ENCODE measurements at places on chromosomes 1 and 21.

DNA sequence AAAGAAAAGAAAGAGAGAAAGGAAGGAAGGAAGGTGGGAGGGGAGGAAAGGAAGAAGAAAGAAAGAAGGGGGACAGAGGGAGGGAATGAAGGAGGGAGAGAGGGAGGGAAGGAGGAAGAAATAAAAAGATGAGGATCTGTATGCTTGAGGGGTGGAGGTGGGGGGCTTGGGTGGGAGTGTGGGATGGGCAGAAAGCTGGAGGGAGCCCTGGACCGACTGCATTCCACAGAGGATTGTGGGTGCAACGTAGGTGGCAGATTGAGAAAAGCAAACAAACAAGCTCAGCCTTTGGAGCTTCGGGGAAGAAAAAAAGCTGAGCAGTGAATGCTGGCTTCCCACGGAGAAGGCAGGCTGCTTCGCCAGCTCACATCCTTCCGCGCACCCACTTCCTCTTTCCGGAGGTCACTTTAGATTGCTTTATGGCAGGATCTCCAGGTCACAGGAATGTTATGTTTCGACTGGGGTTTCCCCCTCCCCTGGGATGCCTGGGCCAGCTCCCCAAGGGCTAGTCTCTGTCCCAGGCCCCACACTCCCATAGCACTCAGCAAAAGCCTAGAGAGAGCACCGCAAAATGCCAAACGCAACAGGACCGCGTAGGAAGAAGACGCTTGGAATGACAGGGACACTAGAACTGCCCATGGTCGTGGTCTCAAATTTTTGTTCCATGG is 20.7 kb upstream of the LGALS8 start:
- peak; percentile 63 for ATAC-seq

GRCh38 chr1:66302815-66303214 is 231.1 kb upstream of the SGIP1 start:
- peak; percentile 17 for ATAC-seq

GRCh38 chr1:149986486-149987296 is 23.8 kb downstream of the OTUD7B start:
- ATAC-seq: no peak

DNA sequence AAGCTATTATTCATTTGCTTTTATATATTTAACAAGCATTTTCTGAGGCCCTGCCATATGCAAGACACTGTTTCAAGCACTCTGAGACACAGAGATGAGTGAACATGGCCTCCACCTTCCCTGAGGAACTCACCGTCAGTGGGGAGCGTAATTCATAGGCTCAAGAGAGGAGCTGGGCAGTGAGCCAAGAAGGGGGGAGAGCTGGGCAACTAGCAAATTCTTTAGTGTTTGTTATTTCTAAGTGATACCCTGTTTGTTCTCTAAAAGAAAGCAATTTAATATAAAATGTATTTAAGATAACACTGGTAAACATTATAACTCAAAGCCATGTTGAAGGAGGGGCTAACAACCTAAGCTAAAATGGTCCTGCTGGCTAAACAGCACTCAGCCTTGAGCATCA is 119.2 kb upstream of the NGF start:
- ATAC-seq: no peak

GRCh38 chr21:45374826-45375455 is 30.0 kb upstream of the COL18A1 start:
- no peak for ATAC-seq

GRCh38 chr1:113872219-113872935 is 865 bp upstream of the PTPN22 start:
- peak; percentile 20 for ATAC-seq

GRCh38 chr1:76657623-76658022 is 209.7 kb upstream of the ST6GALNAC5 start:
- ATAC-seq: no peak

DNA sequence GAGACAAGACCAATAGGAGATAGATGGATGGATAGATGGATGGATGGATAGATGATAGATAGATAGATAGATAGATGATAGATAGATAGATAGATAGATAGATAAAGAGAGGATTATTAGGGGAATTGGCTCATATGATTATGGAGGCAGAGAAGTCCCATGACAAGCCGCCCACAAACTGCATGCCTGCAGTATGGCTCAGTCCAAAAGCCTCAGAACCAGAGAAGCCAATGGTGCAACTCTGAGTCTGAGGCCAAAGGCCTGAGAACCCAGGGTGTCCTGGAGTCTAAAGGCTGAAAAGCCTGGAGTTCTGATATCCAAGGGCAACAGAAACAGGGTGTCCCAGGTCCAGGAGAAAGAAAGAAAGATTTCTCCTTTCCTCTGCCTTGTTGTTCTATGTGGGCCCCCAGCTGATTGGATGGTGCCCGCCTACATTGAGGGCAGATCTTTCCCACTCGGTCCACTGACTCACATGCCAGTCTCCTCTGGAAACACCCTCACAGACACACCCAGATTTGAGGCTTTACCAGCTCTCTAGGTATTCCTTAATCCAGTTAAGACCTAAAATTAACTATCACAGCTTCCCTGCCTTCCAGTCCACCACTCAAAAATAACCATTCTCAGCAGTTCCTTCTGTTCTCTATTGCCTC is 39.6 kb upstream of the IRF2BP2 start:
- no peak for ATAC-seq

DNA sequence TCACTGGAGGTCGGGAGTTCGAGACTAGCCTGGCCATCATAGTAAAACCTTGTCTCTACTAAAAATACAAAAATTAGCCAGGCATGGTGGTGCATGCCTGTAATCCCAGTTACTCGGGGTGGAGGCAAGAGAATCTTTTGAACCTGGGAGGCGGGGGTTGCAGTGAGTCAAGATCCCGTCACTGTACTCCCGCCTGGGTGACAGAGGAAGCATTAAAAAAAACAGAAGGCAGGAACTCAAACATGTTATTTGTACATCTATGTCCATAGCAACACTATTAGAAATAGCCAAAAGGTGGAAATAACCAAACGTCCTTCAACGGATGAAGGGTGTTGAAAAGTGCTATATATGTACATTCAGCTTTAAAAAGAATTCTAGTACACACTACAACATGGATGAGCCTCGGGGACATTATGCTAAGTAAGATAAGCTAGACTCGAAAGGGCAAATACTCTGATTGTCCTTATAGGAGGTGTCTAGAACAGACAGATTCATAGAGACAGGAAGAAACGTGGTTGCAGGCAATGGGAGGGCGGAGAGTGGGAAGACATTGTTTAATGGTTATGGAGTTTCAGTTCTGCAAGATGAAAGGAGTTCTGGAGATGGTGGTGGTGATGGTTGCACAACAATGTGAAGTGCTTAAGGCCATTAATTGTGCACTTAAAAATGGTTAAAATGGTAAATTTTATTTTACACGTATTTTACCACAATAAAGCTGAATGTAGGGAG is 19.2 kb downstream of the NLRP3 start:
- no peak for ATAC-seq

- no peak for ATAC-seq
These were observed 45.0 kb upstream of the KIRREL1 start for GRCh38 chr1:157948312-157949073.

DNA sequence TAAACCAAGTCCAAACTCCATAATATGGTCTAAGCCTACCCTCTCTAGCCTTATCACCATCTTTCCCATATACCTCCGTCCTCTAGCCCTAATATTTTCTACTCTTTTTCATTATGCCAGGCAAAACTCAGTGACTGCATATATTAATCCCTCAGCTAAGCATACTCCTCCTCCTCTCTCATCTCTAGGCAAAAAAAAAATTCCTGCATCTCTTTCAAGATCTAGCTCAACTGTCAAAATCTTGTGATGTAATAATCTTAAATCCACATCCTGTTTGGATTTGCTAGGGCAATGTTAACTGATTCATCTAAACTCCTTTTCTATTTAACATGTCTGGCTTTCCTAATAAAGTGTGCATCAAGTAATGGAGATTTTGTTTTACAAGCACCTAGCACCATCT is 20.4 kb downstream of the PRPF38A start:
- no peak for ATAC-seq

GRCh38 chr1:221810406-221810805 is 68.5 kb upstream of the DUSP10 start:
- ATAC-seq: peak; percentile 54

- ATAC-seq: no peak
These were observed 87.1 kb upstream of the ZNF281 start for GRCh38 chr1:200496937-200497336.

DNA sequence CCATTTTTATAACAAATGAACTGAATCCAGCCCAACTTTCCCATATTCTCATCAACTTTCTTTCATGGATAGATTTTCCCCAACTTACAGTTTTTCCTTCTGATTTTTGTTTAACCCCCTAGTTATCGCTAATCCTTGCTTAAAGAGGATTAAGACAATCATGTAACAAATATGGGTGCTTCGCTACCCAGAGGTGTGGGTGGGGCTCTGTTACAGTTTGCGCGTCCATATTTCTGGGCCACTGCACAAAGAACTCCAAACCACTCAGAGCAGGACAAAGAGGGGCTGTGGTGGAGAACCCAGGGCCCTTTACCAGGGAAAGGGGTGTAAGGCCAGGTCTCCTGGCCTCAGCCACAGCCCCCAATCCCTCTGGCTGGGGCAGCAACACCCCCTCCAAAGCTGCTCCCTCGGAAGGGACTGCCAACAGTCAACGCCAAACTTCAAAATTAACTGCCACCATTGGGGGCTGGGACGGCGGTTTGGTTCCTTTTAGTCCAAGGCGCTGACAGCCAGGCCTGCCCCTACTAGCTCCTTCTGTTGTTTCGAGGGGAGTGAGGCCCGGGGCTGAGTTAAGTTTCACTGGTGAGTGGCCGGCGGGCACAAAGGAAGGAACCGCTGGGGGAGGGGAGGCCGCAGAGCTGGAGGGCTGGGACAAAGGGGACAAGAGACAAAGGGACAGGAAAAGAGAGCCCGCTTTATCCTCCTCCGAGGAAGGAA is 27.9 kb downstream of the SSBP3 start:
- no peak for ATAC-seq

GRCh38 chr1:42593486-42594100 is 64.6 kb upstream of the PPIH start:
- ATAC-seq: no peak

DNA sequence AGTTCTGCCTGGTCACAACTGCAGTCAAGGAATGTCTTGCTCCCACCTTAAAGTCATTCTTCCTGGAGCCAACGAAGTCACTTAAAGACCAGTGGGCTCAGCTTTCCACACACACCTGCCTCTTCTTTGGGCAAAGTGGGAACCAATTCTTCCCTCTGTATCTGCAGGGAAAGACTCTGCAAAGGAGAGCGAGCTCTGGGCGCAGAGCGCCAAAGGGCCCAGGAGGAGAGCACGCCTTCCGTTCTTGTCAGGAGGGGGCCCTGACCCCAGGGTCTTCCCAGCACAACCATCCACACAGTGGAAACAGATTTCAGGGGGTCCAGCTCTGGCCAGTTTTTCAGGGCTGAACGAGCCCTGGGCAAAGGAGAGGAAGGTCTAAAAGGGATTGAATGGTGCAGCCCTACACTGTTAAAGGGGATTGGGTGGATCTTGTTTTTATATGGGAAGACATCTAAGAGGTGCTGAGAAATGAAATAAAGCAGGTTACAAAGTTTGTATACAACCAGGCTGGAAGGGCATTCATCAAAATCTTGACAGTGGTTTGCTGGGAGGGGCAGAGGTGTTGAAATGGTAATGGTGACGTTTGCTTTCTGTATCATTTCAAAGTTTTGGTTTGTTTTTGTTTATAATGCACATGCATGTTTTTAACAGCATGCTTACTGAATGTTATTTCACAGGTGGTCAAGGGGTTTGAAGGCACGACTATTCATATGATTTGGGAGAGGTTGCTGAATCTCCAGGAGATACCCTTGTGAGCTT is 6.8 kb upstream of the OLIG2 start:
- no peak for ATAC-seq

- ATAC-seq: no peak
These were observed 81.8 kb upstream of the KCNA3 start for GRCh38 chr1:110756506-110756905.

DNA sequence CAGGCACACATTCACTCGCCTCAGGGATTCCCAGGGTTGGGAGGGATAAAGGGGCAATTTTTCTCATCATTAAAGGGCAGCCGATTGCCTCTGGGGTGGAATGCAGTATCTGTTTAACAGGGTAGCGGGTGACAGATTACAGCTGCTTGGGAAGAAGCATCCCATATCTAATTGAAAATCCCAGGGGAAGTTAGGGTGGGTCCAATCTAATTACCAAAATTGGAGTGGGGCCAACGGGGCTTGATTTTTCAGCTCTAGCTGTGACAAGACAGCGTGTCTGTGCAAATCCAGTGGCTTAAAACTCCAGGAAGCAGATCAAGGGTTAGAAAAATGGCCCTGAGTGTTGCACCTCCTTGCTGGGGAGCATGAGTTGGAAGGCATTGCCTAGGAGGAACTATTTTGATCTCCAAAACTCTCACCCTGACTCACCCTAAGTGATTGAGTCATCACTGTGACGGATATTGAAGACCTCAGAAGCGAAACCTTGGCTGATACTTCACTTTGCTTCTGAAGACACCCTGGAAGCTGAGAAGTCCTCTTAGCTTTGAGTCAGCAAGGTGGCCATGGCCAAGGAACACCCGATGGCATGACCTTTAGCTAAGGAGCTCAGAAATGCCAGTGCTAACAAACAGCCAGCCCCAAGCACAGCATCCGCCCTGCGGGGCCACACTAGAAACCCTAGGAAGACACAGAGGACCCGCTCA is 46.0 kb downstream of the GRHL3 start:
- ATAC-seq: peak; percentile 99

- no peak for ATAC-seq
These were observed 408.0 kb downstream of the MATN1 start for GRCh38 chr1:30315185-30315960.

DNA sequence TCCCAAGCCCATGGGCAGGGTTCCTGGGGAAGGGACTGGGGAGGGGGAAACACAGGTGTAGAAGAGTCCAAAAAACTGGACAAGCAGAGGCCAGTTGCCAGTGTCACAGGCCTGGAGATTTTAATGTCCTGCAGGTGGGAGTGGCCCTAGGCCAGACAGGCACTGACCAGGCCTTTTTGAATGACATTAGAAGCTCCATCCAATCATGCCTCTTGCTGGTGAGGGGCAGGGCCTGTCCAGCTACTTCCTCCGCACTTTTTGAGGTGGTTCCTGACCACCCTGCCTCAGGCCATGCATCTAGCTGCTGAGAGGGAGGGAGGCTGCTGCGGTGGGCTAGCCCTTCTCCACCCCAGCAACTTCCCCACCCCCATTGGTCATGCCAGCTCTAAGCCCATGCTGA is 15.9 kb upstream of the KIF21B start:
- ATAC-seq: no peak

DNA sequence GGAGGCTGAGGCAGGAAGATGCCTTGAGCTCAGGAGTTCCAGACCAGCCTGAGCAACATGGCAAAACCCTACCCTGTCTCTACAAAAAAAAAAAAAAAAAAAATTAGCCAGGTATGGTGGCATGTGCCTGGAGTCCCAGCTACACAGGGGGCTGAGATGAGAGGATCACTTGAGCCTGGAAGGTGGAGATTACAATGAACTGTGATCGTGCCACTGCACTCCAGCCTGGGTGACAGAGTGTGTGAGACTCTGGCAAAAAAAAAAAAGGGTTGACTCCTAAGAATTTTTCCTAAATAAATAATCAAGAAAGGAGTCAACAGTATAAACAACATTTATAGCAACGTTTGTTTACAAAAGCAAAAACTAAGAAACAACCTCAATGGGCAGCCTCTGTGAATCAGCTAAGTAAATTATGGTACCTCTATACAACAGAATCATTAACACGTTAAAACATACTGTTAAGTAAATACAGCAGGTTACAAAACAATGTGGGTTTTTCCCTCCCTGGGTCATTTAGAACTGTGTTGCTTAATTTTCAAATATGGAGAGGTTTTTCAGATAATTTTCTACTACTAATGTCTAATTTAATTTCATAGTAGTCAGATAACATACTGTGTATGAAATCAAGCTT is 56.8 kb downstream of the SLC30A10 start:
- no peak for ATAC-seq
